ENCODE measurements at places on chromosomes 5 and 9.

DNA sequence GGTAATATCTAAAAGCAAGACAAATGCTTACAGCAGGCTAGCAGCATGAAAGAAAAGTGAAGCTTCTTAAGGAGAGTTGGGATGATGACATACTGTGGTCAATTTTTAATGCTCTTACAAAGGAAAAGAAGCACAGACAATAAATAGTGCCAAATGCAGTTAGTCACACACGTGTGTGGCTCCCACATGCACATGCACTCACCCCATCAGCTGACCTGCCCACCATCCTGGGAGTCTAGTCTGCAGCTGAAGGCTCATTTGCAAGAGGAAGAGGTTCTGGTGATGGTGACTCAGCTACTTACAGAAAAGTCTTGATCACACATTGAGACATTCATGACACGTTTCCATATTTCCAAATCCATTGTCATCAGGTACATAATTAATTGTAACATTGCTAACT is 129.3 kb downstream of the MRPL36 start:
- DNase-seq, result no peak

DNA sequence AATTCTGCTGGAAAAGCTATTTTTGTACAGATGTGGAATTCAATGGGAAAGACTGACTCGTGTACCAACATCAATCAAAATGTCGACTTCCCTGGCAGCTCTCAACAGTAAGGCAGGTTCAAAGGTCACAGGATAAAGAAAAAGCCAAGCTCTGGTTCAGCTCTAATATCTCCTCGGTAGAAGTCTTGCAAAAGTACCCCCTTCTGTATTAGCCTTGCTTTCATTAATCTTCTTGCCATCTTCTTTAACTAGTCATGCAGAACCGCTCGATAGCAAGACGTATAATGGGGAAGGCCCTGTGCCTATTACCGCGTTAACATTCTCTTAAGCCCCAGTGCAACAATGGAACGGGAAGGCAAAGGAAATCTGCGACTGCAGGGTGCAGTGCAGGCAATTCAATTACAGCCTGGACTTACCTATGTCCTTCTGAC is 201.2 kb downstream of the GAPVD1 start:
- DNase-seq, result no peak

- DNase-seq, result no peak
These were observed 189.8 kb upstream of the BRINP1 start for GRCh38 chr9:119559056-119559455.

DNA sequence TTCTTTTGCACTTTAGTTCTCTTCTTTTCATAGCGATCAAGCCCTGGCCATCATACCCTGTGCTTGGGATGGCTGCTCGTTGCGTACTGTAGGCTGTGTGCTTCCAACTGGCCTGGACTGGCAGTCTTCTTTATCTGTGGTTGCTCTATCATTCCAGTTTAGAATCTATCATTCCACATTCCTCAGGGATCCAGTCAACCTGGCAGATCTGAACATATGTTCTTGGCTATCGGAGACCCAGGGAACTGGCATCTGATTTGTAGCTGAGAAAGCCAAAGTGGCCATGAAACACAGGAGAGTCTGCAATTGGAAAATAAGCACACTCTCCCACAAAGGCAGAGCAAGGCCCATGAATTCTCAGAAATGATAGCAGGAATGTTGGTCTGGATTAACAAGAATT is 22.6 kb upstream of the SLC46A2 start:
- no peak for DNase-seq

DNA sequence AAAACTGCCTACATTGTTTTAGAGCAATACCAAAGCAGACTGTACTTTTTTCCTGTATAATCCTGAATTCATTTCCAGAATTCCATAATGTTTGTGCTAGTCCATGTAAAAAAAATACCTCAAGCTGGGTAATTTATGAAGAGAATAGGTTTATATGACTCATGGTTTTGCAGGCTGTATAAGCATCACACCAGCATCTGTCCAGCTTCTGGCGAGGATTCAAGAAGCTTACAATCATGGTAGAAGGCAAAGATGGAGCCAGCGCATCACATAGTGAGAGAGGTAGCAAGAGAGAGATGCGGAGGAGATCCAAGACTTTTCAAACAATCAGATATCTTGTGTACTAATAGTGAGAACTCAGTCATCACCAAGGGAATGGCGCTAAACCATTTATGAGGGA is 280.3 kb upstream of the CDH9 start:
- DNase-seq, result no peak

- DNase-seq, result no peak
These were observed 730 bp downstream of the WWC1 start for GRCh38 chr5:168291964-168292785.

DNA sequence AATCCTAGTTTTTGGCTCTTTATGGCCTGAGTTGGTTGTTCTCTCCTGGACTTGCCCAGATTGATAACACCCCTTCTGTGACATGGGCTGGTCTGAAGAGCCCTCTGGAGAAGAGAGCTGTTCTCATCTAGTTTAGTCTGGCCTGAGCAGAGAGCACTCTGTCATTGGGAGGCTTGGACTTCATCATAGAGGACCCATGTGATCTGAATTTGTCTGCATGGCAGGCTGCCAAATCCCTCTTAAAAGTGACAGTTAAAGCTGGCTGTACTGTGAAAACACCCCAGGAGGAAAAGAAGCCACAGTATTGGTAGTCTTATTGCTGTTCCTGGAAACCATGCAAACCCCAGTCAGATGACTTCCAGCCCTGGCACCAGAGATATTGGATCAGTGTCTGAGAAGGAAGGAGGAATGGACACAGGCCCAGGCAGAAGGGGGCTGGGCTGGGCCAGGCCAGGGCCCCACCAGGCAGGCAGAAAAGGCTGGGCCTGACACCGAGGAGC is 3.7 kb upstream of the WDR31 start:
- peak; percentile 88 for DNase-seq

Data from NCI-H510A (cell line).